ENCODE measurements at places on chromosomes 4 and X.
A peak's percentile ranks its signal among the peaks of the same experiment; 100 is the strongest.

GRCh38 chrX:133435544-133436124, 20.3 kb upstream of the GPC4 start:
- DNase-seq = no peak

DNA sequence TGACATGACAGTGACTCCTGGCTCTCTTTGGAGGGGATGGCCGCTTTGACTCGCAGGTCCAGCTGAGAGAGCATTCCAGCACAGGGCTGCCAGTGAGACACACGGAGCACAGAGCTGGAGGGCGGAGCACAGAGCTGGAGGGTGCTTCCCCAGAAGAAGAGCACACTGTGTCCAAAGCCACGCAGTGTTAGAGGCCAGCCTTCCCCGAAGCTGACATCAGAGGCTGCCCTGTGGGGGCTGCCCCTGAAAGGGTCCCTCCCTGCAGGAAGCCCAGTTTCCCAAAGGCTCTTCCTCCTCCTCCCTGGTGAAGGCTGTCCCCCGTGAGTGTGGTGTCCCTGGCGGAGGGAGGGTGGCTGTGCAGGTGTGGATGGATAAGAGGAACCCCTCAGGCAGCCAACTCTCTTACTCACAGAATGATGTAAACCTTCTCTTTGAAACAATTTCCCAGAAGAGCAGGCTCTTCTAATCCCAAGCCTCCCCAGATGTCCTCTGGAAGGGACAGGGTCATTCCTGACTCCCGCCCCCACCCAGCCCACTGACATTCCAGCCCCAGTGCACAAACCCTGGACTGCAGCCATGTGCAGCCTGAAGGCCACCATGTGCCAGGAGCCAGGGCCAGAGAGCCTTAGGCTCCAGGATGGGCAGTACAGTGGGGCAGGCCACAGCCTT, 53.4 kb downstream of the PSAPL1 start:
- no peak for DNase-seq

DNA sequence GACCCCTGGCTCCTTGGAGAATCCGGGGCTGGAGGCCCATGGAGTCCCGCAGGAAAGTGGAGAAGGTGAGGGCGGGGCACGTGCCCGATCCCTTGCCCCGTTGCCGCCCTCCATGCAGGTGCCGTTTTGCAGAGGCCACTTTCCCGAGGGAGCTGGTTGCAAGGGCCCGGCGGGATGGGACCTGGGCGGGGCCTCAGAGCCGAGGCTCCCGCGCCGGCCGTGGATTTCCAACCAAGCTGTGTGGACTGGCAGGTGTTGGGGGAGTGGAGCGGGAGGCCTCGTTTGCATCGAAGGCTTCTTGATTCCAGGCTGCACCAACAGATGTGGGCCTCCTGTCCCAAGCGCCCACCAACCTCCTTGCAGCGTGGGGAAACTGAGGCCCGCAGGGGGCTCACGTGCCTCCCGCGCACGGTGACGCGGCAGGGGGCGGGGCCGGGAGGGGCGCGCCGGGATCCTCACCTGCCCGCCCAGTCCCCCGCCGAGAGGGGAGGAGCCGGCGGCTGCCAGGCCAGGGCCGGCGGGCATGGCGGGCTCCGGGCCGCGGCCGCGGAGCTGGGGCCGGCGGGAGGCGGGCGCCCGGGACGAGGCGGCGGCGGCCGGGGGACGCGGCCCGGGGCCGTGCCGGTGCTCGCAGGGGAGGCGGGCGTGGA, 24.9 kb downstream of the SH3BP2 start:
- DNase-seq = no peak

- no peak for DNase-seq
These were observed 34.1 kb downstream of the SPINK2 start for GRCh38 chr4:56787380-56787779.

DNA sequence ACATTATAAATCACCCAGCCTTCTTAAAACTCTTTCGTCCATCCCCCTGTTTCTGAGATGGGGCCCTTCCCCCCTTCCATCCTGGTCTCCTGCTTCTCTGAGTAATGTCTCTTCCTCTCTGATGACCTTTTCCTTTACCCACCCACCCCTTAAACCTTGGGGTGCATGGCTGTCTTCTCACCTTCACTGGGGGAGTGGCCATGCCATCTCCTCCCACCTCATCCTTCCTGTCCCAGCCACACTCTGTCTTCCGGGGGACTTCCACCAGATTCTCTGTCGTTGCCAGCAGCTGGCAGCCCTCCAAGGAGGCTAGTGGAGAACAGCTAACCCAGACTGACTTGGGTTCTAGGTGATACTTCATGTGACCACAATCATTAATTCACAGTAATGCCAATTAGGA, 83.2 kb upstream of the SCML1 start:
- DNase-seq = peak; percentile 57

- no peak for DNase-seq
These were observed 214.9 kb downstream of the GASK1B start for GRCh38 chr4:157957905-157958304.

DNA sequence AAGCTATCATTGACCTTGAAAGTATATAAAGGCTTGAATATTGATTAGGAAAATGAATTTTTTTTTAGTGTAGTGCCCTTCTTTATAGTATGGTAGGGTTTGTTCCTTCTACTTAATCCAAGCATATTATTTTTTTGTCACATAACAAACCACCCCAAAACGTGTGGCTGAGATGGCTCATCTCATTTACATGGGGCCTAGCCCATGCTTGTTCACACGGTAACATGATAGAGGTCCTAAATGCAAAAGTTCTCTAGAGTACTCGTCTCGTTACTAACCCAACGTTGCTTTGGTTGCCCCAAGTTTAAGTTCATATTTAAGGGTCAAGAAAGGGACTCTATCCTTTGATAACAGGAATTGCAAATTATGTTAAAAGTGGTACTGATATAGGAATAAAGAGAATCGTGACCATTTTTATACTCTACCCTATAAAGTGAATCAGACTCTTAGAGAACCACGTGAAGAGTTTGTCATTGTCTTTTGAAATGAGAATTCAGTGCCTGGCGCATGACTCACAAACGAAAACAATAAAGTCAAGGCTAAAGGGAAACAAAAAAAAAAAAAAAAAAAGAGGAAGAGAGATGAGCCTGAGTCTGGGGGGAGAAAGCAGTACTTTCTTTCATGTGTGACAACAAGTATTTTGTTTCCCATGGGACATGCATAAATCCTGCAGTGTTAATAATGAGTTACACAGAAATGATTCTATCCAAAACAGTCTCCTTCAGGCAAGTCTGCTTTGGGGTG, 402.8 kb upstream of the NWD2 start:
- no peak for DNase-seq

- DNase-seq = no peak
These were observed 1563.4 kb downstream of the C4orf33 start for GRCh38 chr4:130659320-130659719.

DNA sequence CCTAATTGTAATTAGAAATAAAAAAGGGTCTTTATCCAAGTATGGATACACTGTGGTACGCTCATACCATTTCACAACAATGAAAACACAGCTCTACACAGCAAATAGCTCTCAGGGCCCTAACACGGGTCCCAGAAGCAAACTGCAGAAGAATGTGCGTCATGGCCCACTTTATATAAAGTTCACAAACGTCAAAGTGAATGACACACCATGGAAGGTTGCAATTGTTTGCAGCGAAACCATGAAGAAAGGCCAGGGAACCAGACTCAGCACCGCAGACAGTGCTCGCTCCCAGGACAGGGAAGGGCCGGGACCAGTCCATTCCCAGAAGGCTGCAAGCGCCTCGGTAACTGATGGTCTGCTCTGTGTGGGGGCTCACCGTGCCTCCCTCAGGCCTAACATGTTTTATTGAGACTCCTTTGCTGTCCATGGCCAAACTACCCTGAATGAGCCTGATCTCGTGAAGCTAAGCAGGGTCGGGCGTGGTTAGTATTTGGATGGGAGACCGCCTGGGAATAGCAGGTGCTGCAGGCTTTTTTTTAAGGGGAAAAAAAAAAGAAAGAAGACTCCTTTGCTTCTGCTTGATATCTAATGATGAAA, 47.8 kb downstream of the ACOX3 start:
- no peak for DNase-seq

DNA sequence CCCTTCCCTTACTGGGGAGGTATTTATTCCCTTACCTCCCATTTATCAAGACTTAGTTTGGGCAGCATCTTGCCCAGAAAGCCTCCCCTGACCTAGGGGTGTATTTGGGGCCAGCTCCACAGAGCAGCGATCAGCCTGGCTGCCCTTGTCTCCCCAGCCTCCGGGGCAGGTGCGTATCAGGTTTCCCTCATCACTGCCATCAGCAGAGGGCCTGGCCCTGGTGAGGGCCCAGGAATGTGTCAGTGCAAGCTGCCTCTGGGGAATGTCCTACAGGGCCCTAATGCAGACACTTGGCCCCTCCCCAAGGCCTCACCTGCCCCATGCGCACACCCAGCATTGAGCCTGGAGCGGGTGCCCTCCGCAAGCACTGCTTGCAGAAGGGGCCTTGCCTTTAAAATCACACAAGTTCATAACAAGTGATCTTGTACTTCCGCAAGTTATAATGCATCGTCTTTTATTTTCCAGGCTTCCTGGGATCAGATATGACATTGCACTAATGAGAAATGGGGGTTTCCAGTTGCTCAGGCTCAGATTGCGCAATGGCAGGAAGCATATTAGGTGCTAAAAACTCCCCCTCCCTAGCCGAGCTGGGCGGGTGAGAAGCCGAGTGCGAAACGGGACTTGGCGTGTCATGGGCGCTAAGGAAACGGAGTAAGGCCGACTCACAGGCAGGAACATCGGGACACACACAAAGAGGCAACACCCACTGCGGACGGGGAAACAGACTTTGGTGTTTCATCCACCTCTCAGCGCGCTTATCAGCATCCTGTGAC, 25.4 kb upstream of the AFAP1 start:
- DNase-seq = no peak

GRCh38 chrX:41481264-41482109, 34.3 kb downstream of the NYX start:
- no peak for DNase-seq

- DNase-seq = no peak
These were observed 42.9 kb downstream of the AFF1 start for GRCh38 chr4:86977621-86978184.

- no peak for DNase-seq
These were observed 93.2 kb downstream of the SCD5 start for GRCh38 chr4:82705169-82705927.

DNA sequence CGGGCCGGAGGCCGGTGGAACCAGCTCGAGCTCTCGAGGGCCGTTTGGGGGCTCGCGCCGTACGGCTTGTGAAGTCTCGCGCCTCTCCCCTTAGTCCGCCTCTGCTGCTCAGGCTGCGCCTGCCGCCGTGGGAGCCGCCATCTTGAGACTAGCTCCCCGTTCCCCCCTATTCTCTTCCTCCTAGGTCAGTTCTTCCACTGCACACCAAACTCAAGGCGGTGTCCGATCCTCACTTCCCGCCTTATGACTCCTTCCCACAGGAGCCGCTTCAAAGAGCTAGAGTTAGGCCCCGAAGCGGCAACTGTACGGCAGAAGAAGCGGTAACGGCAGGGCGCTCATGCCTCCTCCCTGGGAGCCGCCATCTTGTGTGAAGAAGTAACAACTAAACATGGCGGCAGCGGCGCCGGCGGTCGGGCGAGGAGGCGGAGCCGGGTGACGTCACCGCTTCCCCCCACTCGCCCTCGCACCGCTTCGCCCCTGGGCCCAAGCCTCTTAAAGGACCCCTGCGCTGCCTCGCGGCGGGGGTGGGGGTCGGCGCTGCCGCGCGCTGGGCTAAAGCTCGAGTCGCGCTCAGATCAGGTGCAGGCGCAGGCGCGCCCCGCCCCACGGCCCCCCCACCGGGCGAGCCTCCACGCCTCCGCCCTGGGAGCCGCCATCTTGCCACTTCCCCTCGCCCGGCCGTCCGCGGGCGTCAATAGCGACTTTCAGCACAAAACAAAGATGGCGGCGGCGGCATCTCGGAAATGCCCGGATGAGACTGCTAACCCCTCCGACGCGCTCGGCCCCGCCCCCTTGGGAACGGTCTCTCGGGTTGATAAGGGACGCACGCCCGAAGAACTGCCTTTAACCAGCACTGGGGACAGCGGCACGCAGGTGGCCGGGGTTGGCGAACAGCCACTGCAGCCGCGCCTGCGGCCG, at the start of gene HCFC1:
Gene HCFC1 (minus strand): TSS at position 369 of the 918 bp plus-strand sequence. CDS start 978 bp downstream, outside the sequence.
- DNase-seq = peak; percentile 89

DNA sequence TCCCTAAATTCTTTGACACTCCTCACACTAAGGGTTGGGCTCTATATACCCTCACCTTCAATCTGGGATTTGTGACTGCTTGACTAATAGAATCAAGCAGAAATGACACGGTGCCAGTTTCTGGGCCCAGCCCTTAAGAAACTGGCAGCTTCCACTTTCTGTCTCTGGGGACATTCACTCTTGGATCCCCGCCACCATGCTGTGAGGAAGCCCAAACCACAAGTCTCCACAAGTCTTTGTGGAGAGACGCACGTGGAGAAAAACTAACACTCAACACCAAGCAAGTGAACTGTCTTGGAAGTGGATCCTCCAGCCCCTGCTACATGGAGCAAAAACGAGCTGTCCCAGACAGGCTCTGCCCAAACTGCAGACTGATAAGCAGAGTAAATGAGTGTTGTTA, 1.1 kb upstream of the EDNRA start:
- DNase-seq = no peak

GRCh38 chr4:3047464-3048286, 26.7 kb downstream of the HTT-AS start:
- peak; percentile 83 for DNase-seq

DNA sequence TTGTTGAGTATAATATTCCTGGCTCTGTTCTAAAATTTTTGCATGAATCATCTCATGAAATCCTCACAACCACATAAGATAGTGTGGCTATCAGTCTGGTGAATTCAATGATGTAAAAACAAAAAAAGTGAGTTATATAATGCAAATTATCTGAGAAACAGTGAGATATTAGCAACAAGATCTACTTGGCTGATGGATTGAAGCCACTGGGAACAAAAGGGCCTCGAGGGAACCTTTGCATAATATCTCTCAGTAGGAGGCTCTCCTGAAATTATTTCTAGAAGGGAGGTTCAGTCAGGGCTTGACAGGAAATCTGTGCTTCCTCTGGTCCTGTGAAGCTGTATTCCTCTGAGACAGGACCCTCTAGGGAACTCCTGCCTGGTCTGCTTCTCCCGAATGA, 30.1 kb upstream of the NUP54 start:
- no peak for DNase-seq

GRCh38 chr4:167779280-167779679, 313.1 kb upstream of the ANXA10 start:
- no peak for DNase-seq

DNA sequence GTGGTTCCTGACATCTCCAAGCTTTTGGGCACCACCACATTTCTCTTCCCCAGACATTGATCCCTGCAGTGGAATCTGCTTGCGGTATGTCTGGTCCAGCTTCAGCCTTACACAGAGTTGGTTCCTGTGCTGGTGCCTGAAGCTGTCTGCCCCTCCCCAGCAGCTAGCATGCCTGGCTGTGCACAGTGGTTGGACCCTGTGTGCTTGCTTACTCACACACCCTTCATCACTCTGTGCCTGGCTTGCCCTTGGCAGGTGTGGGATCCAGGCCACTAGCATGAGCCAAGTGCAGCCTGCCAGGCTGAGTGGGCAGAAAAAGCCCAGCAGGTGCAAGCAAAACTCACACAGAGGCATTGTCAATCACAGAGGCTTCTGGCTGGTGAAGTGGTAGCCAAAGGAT, 473.8 kb downstream of the ACTRT1 start:
- no peak for DNase-seq

All from activated CD8-positive, alpha-beta memory T cell treated with anti-CD3 and anti-CD28 coated beads, Interleukin-2, amount 50 U/mL, for 48 hours (primary cell).